Activated CD4-positive, alpha-beta memory T cell treated with anti-CD3 and anti-CD28 coated beads for 36 hours (primary cell): ENCODE measurements at places on chromosomes 7 and 10.

- no peak for DNase-seq
Observed at GRCh38 chr10:73094986-73095480, 1.6 kb downstream of the P4HA1 start.

DNA sequence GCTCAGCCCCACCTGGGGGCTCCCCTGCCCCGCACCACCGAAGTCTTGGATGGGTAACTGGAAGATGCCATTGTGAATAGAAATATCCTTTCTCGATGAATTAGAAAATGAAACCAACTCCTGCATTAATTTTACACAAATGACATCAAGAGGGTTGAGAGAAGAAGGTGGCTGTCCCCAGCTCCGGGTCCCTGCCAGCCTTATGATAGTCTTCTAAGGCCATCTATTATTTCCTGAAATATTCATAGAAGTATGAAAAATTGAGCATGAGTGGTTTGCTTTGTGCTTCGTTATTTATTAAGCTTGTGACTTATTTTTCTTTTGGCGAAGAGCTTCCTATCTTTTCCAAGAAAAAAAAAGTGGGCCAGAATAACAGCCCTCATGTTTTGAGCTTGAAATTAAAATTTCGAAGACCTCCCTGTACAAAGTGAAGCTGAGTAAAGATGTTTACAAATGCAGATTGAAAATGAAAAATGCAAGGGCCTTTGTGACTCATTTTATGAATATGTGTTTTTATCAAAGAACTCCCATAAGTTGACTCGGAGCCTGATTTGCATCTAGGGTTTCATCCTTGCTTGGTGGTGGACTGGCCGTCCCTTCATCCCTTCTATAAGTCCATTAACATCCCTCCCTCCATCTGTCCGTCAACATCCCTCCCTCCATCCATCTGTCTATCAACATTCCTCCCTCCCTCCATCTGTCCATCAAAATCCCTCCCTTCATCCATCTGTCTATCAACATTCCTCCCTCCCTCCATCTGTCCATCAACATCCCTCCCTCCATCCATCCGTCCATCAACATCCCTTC, 20.5 kb upstream of the CFAP46 start:
- peak; percentile 24 for DNase-seq

DNA sequence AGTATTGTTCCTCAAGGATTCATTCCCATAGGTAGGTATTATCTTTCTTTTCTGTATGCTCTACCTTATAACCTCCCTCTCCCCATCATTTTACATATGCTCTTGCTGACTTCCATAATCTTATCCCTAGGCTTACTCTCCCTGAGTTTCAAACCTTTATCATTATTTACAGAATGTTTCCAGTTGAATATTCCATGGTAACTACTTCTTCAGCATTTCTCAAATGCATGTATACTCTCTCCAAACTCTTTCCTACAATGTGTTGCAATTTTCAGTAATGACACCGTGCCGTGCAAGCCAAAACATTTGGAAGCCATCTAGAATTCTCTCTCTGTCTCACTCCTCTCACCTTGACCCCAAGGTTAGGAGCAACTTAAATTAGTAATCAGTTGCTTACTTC, 548.5 kb downstream of the MAGI2 start:
- DNase-seq = no peak

DNA sequence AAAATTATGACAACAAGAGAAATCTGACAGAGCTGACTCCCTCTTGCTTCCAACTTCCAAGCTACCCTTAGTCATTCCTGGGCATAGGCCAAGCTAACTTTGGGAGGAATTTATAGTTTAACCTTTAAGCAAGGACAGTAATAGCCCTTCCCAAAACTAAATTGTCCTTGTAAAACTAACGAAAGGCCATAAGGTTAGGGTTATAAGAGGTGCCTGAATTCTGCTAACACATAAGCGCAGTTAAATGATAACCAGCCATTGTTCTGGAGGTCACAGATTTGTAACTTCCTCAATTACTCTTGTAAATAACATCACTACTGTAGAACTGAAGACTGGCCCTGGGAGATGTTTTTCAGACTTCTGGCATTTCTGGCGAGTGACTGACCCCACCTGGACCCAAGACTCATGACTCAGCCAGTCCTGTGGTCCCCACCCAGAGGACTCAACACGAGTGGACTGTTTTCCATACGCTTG, 481.2 kb downstream of the KCNMA1 start:
- no peak for DNase-seq

DNA sequence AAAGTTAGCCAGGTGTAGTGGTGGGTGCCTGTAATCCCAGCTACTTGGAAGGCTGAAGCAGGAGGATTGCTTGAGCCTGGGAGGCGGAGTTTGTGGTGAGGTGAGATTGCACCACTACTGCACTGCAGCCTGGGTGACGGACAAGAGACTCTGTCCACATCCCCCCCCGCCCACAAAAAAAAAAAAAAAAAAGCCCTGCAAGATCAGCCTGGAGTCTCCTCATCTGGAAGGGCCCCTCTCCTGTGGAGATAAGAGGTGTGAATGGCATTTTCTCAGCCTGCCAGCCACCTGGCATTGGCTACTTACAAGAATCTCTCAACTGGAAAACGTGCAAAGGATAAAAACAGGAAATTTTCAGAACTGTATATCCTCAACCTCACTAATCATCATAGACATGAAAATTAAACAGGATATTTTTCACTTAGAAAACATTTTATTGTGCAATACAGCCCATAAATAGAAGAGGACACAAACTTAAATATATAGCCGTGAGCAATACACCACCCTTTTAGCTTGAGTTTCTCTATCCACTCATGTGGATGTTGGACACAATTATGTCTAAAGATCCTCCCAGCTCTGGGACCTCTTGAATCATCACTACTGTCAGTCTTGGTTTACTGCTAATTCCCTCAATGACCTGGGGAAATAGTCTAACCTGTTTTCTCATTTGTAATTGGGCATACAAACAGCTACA, 11.3 kb upstream of the TSPAN15 start:
- no peak for DNase-seq

GRCh38 chr7:124035706-124036105, 2.8 kb upstream of the TMEM229A start:
- DNase-seq = no peak

DNA sequence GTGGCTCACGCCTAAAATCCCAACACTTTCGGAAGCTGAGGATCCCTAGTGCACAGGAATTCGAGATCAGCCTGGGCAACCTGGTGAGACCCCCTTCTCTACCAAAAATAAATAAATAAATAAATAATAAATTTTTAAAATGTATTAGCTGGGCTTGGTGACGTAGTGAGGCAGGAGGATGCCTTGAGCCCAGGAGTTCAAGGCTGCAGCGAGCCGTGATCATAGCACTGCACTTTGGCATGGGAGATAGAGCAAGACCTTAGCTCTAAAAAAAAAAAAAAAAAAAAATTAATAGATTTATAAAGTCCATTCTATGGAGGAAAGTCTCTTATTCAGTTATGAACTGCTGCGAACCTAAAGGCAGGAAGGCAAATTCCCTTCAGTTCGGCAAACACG, 1.1 kb upstream of the PTPN12 start:
- no peak for DNase-seq

- no peak for DNase-seq
Observed at GRCh38 chr7:30850426-30850825, 61.2 kb upstream of the AQP1 start.

- DNase-seq = no peak
Observed at GRCh38 chr10:118300320-118300719, 41.8 kb downstream of the FAM204A start.

GRCh38 chr10:111716032-111716431, 467.5 kb downstream of the GPAM start:
- DNase-seq = no peak

- no peak for DNase-seq
Observed at GRCh38 chr7:35342786-35343185, 88.9 kb upstream of the TBX20 start.

DNA sequence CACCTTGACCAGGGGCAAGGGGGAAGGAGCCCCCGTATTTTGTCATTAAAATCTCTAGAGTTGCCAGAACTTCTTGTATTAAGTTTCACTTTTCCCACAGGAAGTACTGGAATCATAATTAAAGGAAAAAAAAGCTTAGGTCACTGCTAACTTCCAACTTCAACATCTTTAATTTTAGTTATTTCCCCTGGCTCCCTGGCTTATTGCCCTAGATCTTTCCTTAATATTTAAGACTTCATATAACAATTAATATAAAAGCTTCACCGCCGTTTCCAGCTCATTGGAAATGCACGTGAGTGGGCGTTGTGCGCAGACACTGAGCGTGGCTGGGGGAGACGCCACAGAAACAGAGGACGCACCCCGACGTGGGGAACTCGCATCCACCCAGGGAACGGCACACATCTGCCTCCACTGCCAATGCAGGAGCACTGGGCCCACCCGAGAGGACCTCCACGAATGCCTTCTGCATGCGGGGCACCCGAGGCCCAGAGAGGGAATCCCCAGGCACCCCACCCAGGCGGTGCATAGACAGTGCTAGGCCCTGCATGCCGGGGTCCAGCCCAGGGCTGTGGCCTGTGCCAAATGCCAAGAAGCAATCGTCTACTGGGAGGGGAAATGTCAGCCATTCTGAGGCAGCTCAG, 72.2 kb downstream of the ADARB2 start:
- DNase-seq = no peak

DNA sequence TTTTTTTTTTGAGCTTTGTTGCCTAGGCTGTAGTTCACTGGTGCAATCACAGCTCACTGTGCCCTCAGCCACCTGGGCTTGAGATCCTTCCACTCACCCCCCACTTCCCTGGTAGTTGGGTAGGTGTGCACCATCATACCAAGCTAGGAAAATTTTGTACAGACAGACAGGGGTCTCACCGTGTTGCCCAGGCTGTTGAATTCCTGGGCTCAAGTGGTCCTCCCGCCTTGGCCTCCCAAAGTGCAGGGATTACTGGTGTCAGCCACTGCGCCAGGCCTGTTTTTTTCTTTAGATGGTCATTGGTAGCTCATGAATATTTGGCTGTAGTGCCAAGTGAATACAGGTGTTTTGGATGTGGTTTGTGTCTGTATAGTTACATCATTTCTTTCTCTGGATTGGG, 7.5 kb downstream of the COMTD1 start:
- no peak for DNase-seq

DNA sequence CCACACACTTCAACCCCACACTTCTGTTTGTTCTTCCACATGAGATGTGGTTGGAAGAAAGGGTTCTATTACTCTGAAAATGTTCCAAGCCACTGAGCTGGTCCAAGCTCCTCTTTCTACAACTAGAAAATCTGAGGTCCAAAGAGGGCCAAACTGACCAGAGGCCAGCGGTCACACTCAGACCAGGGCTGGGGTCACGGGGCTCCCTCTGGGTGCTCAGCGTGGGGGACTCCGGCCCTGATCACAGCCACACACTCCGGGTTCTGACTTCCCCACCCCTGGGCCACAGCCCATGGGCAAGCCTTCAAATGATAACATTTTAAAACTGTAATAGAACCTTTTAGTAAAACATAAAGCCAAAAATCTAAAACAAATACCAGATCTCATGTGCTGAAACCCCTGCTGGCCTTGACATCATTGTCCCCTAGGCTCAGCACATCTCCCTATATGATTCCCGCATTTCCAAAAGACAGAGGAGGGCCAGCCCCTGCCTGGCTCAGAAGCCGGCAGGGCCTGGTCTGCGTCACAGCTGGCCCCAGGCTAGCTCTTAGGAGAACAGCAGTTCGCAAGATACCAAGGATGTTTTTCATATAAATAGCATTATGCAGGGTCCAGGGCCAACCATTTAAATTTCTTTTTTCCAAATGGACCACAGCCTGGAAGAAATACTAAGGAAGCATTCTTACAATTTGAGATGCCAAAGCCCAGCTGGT, 3.3 kb downstream of the CRYGN start:
- DNase-seq = no peak

DNA sequence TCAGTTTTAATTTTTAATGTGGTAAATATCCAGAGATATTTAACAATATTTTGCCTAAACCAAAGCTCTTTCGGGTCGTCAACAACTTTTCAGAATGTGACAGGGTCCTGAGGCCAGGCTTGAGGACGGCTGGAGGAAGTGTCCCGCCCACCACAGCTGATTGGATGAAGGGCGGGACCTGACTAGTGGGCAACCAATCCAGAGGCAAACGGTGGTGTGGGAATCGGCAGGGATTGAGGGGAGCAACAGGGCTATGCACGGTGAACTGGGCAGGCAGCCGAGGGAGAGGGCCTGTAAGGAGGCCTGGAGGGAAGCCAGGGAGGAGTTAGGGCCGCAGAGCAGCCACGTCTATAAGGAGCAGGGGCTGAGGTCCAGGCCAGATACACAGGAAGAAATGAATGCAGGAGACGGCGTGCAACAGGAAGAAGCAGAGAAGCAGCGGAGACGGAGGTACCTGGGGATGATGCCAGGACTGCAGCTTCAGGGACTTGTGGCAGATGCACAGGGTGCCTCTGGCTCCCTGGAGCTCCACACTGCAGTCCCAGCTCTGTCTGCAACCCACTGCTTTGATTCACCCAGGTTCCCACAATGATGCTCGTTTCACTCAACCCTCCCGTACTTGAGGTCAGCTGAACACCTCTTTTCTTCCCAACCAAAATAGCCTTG, 46.1 kb upstream of the ZMIZ1 start:
- DNase-seq = peak; percentile 19

- DNase-seq = no peak
Observed at GRCh38 chr7:69732203-69732602, 133.9 kb downstream of the AUTS2 start.

DNA sequence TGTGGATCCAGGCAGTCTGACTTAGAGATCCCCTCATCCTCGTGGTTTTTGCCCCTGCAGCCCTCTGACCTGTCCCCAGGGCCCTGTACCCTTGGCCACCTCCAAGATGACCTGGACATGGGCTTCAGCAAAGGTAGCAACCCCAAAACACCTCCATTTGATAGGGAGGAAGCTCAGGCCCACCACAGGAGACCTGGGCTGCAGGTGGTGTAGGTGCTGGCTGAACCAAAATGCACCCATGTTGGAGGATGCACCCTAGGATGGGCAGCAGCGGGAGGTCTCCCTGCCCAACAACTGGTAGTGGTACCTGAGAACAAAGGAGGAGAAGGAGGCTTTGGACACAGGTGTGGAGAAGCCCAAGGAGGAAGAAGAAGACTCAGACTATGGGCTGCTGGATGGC, 188.7 kb downstream of the ZNF716 start:
- no peak for DNase-seq

DNA sequence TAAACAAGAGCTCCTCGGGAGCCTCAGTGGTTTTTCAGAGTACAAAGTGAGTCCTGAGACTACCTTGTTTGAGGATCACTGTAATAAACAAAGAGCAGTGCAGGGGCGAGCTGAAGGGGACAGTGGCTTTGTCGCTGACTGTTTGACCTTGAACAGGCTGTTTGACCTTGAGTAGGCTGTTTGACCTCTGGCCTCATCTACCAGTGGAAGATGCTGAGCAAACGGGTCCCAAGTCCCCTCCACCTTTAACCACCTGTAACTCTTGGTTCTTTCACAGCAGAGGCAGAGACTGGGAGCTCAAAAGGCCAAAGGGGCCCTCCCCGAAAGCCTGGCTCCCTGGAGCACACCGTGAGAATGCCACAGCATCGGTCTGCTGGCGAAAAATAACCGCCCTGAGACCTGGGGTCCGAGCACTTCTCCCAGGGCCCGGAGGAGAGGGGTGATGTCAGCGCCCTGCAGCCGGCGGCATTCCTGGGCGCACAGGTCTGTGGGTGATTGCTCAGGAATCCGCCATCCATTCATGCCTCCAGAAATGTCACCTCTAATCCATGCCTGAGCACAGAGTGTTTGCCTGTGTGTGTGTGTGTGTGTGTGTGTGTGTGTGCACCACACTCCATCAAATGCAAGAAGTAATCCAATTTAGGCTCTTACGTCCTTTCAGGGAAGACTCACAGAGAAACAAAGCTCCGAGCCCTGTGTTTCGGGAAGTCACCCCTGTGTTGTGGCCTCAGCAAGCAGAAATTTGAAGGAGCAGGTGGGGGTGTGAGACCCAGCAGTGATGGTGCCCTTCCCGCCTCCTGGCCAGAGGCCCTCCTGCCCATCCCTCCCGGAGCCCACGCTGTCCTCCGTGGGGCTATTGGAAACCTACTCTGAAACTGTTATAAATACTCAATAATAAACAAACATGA, 66.5 kb downstream of the ASB13 start:
- DNase-seq = no peak
